ENCODE measurements at places on chromosomes 3 and 15. TPM values are rescaled to one million over a fixed set of nuclear protein-coding genes. Genes with fewer than 3 reads are reported as not detected.

GRCh38 chr3:59764171-59764570 is 714.3 kb upstream of the CFAP20DC start:
- DNase-seq: no peak

RLBP1 gene
- polyA plus RNA-seq: not detected

GRCh38 chr3:102098130-102098885 is 249.0 kb downstream of the NFKBIZ start:
- DNase-seq: no peak

- no peak for DNase-seq
Measured at GRCh38 chr15:25241241-25241801, 197.5 kb downstream of the UBE3A start.

PRSS50 gene
- 3.2 TPM for polyA plus RNA-seq

DNA sequence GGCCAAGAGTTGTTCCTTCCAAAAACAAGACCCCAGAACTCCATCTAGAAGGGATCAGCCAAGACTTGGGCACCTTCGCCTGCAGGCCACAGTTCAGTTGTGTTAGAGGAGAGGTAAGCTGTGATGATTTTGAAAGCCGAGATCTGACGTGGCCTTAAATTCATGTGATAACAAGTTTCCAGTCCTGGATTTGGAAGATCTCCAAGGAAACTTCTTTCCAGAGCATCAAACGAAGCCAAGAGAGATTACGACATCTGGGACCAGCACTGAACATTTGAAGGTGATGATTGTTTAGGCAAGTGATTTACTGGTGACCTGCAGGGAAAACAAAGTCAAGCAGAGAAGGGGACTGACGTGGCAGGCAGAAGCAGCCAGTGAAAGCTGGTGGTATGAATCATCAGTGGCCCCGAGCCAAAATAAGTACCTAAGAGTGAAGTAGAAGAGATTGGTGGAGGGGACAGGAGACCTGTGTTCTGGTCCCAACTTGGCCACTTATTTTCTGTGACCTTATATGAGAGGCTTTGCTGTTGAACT is 339.0 kb upstream of the PROK2 start:
- DNase-seq: no peak

- DNase-seq: no peak
Measured at GRCh38 chr3:133563816-133564215, 9.7 kb upstream of the CDV3 start.

DNA sequence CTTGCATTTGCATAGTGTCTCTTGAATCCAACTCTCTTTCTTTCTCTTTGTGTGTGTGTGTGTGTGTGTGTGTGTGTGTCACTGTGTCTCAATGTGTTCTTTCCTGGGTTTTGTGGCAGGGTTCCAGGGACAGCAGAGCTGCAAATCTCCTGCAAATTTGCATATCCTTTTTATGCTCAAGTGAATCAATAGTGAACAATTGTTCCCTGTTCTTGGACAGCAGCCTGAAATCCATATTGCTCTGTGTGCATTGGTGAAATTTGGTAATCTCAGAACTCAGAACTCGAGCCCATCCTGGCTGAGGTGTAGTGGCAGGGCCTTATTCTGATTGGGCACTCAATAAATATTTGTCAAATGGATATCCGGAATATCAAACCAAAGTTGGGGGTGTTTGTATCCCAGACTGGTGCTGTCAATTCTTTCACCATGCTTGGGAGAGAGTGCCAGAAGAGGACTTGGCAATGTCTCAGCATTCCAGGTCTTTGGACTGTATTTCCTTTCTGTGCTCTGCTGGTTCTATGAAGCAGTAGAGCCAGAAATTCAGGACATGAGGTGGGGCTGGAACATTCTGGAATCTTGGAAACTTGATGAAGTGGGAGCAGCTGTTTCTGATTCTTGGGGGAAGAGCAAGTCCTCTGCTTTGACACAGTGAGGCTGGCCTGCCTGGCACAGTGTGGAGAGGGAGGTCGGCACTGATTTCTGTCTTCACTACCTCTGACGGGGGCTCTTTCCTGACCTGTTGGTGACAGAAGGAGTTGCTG is 380.6 kb upstream of the C2CD4B start:
- no peak for DNase-seq

DNA sequence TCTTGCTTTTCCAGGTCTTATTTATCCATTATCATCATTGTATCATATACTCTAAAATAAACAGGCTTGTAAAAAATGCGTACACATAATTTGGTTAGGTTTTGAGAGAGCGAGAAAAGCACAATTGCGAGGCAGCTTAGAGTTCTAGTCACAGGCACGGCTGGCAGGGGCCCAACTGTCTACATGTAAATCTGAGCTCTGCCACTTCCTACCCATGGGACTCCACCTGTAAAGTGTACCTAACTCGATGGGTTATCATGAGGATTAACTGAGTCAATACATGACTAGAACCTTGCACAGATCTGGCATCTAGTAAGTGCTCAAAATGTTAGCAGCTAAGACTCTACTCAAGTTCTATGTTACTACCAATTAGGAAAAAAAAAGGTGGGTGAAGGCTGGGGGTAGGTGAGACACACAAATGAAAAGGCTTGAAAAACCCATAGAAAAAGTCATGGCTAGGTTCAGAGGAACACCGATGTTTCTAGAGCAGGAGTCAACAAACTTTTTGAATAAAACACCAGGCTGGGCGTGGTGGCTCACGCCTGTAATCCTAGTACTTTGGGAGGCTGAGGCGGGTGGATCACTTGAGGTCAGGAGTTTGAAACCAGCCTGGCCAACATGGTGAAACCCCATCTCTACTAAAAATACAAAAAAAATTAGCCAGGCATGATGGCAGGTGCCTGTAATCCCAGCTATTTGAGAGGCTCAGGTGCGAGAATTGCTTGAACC is 36.2 kb downstream of the GLB1 start:
- no peak for DNase-seq

PATL2 gene
- polyA plus RNA-seq: 1.4 TPM

GRCh38 chr3:45253316-45253715 is 27.2 kb upstream of the TMEM158 start:
- peak; percentile 7 for DNase-seq

DNA sequence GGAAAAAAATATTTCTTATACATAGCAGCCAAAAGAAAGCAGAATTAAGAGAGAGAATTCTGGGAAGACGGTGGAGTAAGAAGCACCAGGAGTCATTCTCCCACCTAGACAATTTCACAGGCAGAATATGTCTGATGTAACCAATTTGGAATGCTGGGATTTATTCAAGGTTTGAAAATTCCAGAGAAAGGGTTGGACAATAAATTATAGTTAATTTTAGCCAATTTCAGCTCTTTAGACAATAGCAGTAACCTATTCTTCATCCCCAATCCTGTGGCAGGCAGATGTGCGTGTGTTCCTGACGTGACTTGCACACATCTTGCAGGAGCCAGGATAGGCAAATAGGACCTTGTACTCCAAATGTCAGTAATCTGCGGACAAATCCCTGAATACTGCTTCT is 541.0 kb upstream of the NAALADL2 start:
- no peak for DNase-seq
